GM20000 (cell line): ENCODE measurements at places on chromosomes 16 and 17.

DNA sequence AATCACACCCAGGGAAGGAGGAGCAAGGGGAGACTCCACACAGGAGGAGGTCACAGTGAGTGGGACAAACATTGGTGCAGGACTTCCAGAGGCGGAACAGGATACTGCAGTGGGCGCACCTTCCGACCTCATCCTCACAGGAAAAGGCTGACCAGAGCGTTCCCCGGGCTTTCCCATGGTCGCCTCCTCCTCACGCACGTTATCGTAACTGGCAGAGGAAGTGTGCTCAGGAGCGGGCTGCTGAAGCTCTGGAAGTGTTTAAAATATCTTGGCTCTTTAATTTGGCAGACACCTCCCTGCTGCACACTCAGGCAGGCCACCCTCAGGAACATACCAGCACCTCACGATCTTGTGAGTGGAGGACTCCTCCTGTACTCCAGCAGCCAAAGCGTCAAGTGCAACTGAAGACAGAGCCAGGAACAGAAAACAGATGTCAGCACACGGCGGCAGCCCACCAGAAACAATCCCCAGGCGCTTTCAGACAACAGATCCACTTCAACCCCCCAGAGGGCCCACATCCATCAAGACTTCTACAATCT lies 17.5 kb downstream of the FANCA start:
- DNase-seq: no peak

DNA sequence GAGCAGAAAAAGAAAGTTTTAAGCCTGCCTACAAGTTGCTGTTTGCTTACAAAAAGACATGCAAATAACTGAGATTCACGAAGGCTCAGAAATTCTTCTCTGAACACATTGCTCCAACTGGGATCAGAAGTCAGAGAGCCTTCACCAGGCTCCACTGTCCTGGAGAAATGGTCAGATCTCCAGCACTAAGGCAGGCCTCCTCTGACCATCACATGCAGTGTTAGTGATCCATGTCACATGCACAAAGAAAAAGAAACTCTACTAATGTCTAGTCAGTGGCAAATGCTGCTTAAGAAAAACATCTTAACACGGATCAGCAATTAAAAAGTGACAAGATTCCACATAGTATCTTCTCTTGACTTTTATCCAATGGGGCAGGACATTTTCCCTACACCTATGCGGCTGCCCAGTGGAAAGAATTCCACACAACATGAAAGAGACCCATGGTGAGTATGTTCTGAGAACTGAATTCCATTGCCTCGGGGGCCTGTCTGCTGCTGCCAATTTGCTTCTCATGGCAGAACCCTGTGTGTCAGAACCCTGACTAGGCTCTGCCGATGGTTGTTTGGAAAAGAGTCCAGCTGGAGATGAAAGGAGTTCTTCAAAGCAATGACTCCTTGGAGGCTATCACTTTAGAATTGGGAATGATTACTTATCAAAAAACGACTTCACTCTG lies 96.6 kb downstream of the HIC1 start:
- no peak for DNase-seq

GRCh38 chr17:80839970-80840369 lies 151.7 kb upstream of the CHMP6 start:
- no peak for DNase-seq

- no peak for DNase-seq
Measured at GRCh38 chr17:72996791-72997190, 95.7 kb downstream of the SLC39A11 start.

DNA sequence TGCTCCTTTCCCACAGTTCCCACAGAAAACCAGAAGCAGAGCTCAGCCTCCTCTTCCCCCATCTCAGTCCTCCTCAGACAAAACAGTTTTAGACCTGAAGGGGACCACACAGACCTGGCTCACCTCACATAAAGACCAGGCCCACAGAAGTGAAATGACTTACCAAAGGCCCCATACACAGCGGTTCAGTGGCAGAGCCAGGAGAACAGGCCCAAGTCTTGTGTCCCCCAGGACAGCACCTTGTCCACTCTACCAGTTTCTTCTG lies 5.3 kb downstream of the UBTF start:
- no peak for DNase-seq

GRCh38 chr17:42906772-42907446 lies 6.3 kb downstream of the G6PC1 start:
- DNase-seq: no peak
